ENCODE measurements at places on chromosomes 4 and X.

DNA sequence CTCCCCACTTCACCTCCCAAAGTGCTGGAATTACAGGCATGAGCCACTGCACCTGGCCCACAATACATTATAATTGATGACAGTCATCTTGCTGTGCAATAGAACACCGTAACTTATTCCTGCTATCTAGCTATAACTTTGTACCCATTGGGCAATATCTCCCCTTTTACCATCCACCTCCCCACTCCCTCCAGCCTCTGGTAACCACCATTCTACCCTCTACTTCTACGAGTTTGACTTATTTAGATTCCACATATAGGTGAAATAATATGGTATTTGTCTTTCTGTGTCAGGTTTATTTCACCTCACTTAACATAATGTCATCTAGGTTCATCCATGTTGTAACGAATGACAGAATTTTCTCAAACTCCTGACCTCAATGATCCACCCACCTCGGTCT lies 8.2 kb upstream of the TEX11 start:
- DNase-seq, result no peak

DNA sequence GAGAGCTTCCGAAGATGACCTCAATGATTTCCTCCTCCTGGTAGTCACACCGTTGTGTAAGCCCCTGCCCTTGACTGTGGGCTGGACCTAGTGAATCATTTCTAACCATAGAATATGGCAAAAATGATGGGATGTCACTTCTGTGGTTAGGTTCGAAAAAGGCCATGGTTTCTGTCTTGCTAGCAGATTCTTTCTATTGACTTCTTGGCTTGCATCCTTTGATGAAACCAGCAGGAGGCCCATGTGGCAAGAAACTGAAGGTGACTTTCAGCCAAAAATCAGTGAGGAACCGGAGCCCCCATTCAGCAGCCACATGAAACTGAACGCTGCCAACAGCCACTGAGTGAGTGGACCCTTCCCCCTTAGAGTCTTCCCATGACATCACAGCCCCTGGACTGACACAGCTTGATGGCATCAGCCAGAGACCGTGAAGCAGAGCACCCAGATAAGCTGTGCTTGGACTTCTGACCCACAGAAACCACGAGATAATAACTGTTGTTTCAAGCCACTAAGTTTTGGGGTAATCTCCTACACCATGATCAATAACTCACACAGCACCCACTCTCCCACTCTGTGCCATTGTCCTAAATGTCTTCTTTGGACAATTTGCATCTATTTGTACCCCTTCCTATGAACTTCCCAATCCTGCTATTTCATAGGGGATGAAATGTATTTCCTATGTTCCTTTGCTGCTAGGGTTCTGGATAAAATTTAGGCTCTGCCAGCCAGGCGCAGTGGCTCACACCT lies 148.0 kb upstream of the STX18 start:
- no peak for DNase-seq

DNA sequence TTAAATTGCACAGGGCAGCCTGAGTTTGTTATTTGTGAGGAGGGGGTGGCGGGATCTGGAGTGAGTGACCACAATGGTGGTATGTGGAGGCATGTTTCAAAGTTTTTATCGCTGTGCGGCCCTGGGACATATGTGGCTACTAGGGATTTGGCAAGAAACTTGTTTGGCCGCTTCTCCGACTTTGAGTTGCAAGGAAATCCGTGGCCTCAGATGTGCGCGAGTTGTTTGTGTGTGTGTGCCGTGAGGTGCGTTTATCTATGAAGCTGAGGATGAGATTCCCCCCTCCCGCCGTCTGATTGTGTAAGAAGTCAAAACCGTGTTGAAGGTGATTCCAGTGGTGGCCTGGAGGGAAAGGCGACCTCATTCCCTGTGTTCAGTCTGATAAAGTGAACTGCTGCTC lies 1.4 kb downstream of the JADE3 start:
- DNase-seq, result no peak

DNA sequence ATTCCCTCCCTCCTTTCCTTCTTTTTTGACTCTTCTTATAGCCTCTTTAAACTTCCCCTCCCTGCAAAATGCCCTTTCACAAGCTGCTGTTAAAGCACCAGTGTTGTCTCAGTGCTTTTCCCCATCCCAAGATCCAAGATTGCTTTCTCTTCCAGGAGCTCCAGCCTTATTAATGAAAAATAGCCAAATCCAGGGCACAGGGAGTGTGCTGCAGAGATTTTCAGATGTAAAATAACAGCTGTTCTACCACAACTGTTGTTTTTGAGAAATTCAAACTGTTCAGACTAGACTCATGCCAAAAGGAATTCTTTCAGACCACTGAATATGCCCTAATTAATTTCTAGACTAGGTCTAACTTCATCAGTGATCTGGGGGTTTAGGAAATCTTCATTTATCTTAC lies 47.0 kb upstream of the GPC3 start:
- no peak for DNase-seq

DNA sequence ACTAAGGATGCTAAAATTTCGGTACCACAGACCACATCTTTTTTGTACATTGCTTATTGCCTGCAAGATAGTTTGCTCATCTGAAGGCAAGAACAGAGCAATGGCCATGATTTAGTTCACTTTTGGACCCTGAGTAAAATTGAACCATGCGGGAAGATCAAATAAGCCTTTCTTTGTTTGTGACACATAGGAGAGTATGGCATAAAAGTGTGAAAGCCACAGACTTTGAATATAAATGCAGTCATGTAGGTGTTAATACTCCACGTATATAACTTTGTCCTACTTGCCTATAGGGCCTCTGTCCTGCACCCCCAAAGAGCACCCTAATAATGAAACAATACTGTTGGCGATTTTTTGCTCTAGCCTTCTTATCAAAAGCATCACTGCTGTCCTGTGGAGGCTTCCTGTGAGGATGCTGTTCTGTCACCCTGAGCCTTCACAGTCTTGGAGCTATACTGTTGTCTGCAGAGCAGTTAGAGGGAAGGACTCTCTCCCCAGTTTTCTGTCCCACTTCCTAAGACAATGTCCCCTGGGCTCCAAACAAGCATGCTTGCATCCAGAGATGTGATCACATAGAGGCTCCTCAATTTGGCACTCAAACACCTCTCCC lies 10.2 kb upstream of the CXCL13 start:
- no peak for DNase-seq

- DNase-seq, result no peak
Observed at GRCh38 chr4:52203351-52203750, 152.2 kb downstream of the SPATA18 start.

Measured in HS-5 (cell line).